NCI-H2171 treated with DMSO at 0.1 percent for 48 hours (cell line): ENCODE measurements at places on chromosomes 4 and X.

GRCh38 chrX:102712981-102713625 is 855 bp downstream of the GPRASP2 start:
- DNase-seq = peak; percentile 58

GRCh38 chr4:170259631-170260153 is 169.9 kb upstream of the AADAT start:
- peak; percentile 71 for DNase-seq

- no peak for DNase-seq
Measured at GRCh38 chr4:125225806-125226205, 88.9 kb upstream of the FAT4 start.

DNA sequence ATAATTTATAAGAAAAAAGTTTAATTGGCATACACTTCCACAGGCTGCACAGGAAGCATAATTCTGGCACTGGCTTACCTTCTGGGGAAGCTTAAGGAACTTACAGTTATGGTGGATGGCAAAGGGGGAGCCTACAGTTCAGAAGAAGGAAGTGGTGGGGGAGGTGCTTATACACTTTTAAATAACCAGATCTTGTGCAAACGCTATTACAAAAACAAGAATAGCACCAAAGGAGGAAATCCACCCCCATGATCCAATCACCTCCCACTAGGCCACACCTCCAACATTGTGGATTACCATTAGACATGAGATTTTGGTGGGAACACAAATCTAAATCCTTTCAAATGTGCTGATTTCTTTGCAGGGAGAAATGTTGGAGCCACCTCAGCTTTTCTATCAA is 287.7 kb downstream of the CPXCR1 start:
- no peak for DNase-seq

GRCh38 chr4:180993244-180993836 is 1249.9 kb upstream of the TENM3 start:
- no peak for DNase-seq

DNA sequence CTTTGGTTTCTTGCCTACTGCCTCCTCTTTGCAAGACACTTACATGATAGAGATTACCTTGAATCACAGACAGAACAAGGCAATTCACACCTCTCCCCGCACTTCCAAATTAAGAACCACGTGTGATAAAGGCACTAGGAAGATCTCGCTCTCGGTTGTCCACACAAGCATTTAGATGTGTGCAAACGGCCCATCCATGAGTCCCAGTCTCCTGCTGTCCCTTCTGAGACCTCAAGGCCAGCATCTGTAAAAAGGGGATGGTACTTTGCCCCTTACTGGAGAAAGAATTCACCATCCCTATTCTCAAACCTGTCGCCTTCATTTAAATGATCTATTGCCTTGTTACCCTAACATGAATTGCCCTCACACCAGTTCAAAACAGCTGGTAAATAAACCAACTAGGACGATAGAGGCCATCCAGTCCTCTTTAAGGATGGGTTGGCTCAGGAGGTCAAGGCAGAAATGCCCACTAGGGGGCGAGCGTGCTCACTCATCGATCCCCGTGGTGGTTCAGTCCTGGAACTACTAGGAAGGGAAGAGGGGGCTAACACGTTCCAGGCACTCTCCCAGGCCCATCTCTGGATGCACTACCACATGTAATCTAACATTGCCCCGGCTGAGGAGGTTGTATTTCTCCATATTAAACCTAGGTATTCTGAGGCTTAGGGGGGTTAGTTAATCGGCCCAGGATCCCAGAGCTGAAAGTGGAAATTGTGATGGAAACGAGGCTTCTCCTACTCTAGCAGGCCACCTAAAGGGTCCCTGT is 95.8 kb downstream of the DHX15 start:
- DNase-seq = peak; percentile 18

GRCh38 chr4:141348125-141348524 is 127.4 kb downstream of the ZNF330 start:
- no peak for DNase-seq

GRCh38 chr4:65646136-65646535 is 24.2 kb downstream of the EPHA5 start:
- no peak for DNase-seq

- DNase-seq = peak; percentile 29
Measured at GRCh38 chr4:153471698-153472093, 5.5 kb downstream of the TMEM131L start.

GRCh38 chrX:139881130-139881529 is 51.7 kb downstream of the ATP11C start:
- DNase-seq = no peak

DNA sequence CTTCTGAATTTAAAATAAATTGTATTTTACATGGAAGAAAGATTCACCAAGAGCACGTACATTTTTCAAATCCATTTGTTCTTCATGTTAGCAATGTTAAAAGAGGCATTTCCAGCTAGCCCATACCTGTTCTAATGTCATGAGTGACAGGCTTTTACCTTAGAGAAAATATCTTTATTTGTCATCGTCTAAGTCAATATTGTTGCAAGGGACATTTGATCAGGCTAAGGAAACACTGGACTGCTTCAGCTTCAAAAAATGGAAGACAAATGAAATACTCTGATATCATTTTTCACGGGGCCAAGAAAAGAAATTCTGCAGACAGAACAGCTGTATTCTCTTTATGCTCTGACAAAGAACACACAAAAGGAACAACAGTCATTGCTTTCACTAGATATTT is 207.7 kb downstream of the RCHY1 start:
- DNase-seq = no peak

GRCh38 chrX:31323658-31324057 is 251.8 kb upstream of the FTHL17 start:
- DNase-seq = no peak

DNA sequence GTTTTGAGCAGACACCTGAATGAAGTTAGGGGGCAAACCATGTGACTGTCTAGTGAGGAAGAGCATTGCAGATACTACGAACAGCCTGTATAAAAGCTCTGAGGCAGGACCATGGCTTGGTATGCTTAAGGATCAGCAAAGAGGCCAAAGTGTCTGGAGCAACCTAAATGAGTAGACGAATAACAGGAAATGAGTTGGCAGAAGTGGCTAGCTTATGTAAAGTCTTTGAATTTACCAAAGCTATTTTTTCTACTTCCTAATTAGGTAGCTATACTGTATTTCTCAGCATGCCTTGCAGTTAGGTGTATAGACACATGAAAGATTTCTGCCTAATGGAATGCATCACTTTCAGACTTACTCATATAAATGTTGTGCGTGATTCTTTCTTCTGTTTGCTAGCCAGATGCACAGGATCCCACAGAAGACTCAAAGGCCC is 9.3 kb upstream of the GPRIN3 start:
- no peak for DNase-seq

DNA sequence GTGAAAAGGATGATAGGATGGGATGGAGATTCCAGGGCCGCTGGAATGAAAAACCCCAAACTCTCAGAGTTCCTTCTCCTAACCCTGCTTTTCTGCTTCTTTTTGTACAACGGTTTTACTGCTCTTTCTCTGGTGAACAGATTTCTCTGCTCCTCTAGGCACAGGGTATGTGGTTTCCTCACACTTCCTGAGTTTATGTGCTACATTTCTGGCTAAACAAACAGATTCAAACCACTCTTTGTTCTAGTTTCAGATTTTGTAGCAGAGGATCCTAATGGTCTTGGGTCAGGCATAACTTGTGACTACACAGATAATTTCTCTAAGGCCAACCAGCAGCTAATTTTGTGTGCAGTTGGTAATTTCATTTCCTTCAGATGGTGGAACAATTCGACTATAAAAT is 52.6 kb downstream of the OSTC start:
- DNase-seq = no peak

- DNase-seq = no peak
Measured at GRCh38 chr4:8697826-8698225, 105.3 kb downstream of the CPZ start.

GRCh38 chr4:112860830-112861690 is 188.4 kb upstream of the ANK2 start:
- no peak for DNase-seq

- DNase-seq = no peak
Measured at GRCh38 chr4:129806986-129807385, 711.0 kb downstream of the C4orf33 start.

DNA sequence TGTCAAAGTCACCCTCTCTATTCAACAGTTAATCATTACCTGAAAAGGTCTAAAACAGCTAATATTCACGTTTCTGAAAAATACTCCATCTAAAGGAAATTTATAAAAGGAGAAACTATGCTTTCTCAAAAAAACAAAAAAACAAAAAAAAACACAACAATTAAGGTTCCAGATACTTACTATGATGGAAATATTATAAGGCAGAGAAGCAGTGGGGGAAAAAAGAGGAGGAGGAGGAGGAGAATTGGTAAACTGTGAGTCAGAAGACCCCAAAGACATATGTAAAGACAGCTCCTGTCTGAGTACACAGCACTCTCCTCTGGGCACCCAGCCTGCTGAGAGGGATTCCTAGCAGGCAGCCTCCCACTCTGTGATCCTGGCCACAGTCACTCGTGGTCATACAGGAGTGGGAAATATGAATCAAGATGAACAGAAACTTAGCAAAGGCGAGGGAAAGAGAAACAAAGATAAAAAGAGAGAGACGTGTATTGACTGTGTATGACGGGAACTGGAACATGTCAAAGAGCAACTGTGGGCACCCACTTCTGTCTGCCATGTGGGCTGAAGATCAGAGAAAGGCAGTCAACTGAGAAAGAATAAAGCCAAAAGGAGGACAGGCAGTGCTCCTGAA is 12.5 kb downstream of the KLHL15 start:
- DNase-seq = no peak

- no peak for DNase-seq
Measured at GRCh38 chr4:5572751-5573150, 135.6 kb downstream of the EVC2 start.

GRCh38 chr4:119615068-119615719 is 13.4 kb downstream of the PDE5A start:
- DNase-seq = no peak

DNA sequence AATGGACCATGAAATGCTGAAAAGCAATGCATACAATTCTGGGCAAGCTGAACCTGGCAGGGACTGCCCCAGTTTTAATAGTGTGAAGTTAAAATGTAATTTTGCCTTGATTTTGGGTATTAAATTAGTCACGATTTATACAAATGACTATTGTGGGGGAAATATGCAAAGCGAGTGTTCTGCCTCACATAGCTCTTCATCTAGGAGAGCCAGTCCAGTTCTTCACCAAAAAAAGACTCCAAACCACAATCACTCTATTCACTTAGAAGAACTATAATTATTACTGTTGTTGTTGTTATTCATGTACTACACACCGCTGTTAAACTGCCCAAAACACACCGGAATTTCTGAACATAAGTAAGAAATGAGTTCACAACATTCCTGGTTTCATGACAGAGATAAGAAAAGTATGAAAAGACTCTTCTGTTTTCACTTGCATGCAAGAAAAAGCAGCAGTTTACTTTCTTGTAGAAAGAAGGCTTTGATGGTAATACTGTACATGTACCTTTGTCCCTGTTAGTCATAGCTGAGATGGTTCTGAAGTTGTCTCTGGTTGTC is 101.9 kb downstream of the QRFPR start:
- no peak for DNase-seq

- no peak for DNase-seq
Measured at GRCh38 chr4:89708903-89709421, 128.0 kb downstream of the SNCA start.

DNA sequence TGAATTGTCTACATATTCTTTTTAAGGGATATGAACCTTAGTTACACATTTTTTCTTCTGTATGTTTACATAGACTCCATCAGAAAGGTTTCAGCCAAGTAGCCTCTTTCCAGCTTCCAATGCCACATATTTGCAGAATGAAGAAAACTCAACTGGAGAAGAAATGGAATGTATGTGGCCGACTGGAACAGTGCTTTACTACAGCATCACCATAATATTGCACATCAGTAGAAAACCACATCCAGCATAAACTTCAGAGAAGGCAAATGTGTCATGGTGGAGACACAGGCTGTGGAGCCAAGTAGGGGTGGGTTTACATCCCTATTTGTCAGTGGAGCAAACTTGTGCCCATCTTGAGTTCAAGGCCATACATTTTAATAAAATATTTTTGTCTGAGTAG is 204.8 kb upstream of the LDB2 start:
- DNase-seq = no peak
